ENCODE measurements at places on chromosomes 1 and 21.

- DNase-seq: no peak
Measured at GRCh38 chr21:45004059-45004422, 64.2 kb downstream of the SLX9 start.

DNA sequence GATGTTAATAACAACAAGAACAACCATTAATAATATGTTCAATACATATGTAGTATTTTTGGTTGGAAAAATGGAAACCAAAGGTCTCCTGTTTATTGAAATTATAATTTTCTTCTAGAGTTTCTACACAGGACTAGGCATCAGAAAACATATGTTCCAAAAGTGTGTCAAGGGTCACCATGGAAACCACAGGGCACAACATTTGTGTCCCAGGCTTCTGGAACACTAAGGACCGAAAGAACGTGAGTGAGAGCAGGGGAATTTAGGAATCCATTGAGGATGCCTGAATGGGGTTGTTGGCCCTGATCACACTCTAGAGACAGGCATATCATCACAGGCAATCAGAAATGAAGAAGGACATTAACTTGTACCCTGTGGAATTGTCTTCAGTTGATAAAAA, 7.5 kb upstream of the CDC14A start:
- DNase-seq: no peak

DNA sequence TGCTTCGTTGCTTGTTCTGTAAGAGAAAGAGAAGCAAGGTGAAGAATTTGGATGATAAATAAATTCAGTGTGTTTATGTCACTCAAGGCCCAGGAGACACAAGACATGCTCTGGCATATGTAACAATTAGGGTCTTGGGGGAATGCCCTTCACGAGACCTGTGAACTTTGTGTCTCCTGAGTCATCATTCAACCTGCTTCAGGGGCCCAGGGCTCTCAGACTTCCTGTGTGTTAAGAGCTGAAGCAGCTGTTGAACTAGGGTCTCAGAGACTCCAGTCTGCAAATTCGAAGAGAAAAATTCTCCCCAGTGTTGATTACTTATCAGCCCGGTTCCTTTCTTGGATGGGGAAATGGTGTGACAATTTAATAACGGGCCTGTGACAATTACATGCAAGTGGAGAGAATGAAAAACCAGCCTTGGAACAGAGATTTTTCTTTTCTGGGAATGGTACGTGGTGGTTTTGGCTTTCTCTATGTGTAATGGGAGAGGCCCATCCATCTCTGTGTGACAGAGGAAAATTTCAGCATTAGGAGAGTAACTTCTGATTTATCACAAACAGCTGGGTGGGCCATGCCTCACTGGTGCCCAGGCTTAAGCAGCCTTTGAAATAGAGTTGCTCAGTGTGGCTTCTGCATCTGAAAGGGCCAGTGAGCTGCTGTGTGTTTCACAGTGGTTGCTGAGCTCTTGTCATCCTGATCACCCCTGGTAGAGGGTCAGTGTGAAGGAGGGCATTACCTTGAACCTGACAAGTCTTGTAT, 22.4 kb downstream of the HUNK start:
- no peak for DNase-seq

DNA sequence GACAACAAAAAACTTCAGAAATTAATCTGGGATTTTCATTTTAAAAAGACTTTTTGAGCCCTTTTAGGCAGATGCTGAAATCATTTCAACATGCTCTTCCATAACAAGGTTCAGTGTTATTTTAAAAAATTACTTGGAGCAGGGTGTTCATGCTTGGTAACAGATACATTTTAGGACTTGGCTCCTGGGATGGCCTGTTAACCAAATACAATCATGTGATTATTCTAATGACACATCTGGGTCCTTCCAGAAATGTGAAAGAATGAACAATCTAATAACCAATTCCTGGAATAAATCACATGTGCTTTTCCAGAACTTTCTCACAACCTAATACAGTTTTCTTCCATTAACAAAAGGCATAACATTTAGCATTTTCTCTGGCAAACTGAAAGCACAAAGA, 379.8 kb upstream of the RUNX1 start:
- DNase-seq: no peak

DNA sequence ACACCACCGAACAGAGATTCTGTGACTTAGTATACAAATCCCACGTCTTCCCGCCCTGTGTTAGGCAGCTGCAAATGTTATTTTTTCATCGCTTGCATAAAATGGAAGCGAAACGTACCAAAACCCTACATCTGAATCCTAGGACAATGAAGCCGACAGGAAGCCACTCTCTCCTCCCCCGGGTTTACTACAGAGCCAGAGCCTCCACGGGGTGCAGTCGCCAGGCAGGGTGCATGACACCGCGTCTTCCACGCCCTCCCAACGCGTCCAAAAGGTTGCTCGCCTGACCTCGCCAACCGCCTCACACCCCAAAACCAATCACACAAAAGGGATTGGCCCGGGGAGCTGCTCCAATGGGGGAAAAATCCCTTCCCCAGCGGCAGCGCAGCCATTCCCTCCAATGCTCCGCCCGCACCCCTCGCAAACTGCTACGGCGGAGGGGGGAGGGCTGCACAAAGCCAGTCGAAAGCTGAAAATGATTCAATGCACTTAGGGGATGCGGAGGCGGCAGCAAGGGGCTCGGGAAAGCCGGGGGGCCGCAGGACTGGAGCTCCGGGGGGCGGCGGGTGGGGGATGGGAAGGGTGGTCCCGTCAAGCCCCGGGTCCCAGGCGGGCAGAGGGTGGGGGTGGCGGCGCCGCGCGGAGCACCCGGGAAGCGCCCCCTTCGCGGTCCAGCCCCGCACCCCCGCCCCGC, 701 bp downstream of the CEP170 start:
- DNase-seq: no peak

- no peak for DNase-seq
Measured at GRCh38 chr1:112328600-112328999, 67.4 kb upstream of the CTTNBP2NL start.
